ENCODE measurements at places on chromosomes 12 and 14.

- DNase-seq = no peak
Observed at GRCh38 chr14:26605602-26606001, 7.8 kb upstream of the NOVA1 start.

DNA sequence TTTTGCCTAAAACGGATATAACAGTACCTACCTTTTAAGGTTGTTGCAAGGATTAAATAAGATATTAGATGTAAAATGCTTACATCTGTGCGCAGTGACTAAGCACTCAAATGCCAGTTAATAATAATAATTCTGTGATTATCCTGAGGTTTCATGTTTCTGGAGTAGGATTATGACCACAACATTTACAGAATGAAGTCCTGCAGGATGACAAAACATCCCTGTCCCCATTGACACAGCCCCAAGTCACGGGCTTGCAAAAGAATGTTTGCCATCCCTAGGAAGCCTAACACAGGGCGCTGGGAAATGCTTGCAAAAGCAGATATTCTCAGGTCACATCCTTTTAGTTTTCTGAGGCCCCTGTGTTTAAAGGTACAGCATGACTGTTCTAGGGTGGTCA lies 20.1 kb downstream of the SUSD6 start:
- DNase-seq = no peak

DNA sequence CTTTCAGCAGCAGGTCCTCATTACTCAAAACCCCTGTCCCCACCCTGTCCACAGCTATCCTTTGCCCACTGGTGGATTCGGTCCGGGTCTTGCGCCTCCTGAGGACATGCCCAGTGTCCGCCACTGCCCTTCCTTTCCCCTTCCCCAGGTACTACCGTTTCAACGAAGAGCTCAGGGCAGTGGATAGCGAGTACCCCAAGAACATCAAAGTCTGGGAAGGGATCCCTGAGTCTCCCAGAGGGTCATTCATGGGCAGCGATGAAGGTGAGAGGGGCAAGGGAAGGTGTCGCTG lies 8.7 kb downstream of the MMP14 start:
- DNase-seq = no peak

DNA sequence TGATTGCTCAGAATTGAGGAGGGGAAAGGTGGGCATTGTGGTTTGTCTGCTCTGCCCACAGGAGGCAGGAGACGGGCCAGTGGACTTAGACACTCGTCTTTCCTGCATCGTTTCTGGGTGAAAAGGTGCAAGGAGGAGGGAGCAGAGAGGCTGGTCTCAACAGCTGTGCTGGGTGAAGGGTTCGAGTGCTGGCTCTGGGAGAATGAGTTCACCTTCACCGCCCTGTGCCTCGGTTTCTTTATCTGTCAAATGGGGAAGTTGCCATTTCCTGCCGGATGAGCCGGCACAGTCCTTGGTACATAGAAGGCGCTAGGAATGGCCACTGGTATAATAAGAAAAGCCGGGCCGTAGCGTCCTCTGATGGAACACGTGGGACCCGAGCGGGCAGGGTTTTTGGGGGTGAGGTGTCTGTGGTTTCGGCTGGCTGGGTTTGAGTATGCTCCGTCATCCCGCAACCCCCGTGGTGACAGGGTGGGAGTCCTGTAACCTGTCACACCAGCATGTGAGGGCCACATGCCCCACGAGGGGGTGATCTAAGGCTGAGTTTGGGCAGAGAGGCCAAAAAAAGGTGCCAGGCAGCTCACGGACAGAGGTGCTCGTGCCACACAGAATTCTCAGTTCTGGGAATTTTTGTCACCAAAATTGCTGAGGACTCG lies 7.3 kb downstream of the BCL7A start:
- DNase-seq = no peak

- DNase-seq = no peak
Observed at GRCh38 chr14:34372786-34373185, 89.3 kb downstream of the SPTSSA start.

DNA sequence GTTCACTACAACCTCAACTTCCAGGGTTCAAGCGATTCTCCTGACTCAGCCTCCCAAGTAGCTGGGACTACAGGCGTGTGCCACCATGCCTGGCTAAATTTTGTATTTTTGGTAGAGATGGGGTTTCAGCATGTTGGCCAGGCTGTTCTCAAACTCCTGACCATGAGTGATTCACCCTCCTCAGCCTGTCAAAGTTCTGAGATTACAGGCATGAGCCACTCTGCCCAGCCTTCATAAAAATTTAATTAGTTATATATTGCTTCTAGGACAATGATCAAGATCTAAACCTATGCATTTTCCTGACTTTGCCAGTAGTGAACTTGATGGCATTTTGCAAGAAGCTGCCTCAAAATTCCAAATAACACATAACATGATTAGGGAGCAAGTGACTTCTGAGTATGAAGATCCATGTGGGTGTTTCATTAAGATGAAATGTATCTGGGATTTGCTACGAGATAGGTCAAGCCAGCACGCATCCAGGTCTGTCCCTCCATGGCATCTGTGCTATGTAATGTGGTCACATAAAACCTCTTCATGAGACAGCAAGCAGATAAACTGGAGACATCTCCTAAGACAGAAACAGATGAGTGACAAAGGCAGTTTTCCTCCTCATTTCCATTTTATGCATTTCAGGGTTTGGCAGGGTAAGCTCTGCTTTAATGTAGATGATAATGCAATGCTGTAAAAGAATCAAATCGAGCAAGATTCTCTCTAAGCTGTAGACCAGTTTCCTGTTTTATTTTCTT lies 319.4 kb upstream of the ATP2B1 start:
- DNase-seq = peak; percentile 3

- DNase-seq = no peak
Observed at GRCh38 chr14:51472881-51473280, 178.8 kb upstream of the FRMD6 start.

DNA sequence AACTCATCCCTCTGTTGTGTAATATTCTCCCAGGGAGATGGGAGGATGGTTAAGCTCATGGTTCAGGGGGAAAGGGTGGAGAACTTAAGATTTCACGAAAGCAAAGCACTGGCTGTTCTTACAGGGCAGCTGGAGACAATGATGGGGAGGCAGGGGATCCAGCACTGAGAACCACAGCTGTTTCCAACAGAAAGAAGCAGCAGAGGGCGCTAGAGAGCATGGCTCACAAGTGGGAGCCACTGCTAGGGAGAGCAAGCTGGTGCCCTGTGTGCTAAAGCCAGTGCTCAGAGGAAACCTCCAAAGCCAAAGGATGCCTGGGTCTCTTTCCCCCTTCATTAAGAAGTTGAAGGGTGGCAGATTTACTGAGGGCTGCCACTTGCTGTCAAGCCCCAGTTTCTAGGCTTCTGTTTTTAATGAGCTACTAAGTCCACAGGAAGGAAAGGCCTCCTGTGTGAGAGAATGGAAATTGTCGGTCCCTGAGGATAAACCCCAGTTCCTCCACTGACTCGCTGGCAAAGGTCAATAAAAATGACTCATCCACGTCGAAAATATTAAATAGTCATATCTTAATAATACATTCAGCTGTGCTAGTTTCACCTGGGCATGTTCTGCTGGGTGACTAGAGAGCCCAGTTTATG lies 199.7 kb downstream of the ANO2 start:
- peak; percentile 37 for DNase-seq

DNA sequence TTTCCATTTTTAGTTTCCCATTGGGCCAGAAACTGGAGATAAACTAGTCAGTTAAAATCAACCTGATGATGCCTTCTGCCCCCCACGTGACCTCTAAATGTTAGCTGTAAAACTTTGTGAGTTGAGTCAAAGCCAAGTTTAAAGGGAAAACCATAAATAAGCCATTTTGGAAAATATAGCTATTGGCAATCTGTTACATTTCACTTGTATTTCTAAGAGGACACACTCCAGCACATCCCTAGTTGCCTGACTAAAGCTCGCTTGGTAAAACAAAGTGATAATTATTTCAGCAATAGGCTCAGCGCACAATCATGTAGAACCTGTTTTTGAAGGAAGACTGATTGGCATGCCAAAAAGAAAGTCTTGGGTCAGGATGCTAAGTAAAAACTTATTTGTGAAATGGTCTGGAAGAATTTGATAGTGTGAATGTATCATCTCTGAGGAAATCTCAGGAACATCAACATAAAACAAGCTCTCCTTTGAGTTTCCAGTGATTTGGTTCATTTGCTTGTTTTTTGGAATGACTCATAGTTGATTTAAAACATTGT lies 49.2 kb upstream of the AEBP2 start:
- DNase-seq = no peak

GRCh38 chr12:5792343-5792742 lies 152.7 kb downstream of the ANO2 start:
- DNase-seq = no peak

DNA sequence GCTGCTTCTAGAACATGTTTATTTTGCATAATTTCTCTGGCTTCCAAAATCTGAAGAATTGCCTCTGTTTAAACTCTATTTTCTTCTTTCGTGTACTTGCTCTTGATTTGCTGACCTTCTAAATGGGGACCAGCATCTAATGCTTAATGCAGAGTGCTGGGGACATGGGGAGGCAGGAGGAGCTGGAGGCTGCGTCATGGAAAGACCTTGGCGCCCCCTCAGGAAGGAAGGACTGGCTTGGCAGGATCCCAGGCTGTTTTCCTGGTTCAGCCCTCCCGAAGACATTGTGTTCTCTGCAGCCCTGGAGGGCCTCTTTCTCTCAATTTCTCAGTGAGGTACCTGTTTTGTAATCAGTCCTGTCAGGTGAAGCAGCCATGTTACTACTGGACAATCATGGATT lies 5.5 kb downstream of the PRKCH start:
- DNase-seq = no peak

DNA sequence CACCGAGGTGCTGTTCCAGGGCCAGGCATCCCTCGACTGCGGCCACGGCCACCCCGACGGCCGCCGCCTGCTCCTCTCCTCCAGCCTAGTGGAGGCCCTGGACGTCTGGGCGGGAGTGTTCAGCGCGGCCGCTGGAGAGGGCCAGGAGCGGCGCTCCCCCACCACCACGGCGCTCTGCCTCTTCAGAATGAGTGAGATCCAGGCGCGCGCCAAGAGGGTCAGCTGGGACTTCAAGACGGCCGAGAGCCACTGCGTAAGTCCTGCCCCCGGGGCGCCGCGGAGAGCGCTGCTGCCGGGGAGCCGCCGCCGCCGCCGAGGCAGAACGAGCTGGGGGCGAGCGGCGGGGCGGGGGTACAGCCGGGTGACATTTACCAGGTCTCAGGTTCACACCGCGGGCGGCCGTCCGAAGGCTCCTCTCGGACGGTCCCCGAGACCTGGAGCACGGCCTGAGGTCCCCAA lies 1.4 kb downstream of the PLXNC1 start:
- no peak for DNase-seq

DNA sequence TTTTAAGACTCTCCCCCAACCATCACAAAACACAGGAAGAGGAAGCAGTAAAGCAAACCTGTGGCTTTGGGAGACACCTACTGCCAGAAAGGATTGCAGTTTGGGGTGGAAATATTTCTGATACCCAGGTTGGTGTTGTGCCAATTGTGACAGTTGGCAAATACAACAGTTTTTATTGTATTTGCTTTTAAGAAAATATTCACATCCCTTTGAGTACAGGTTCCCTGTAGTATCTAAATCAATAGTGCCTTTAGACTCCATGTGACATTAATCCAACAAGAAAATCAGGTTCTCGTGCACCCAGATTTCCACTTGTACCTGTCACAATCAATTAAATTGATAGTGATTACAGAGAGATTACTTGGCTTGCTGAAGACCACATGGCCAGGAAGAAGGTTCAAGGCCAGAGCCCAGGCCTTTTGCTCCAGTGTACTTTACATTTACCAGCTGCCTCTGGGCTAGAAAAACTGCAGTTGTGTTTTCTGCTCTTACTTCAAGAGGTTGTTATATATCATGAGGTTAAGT lies 361.2 kb downstream of the ATP23 start:
- no peak for DNase-seq

DNA sequence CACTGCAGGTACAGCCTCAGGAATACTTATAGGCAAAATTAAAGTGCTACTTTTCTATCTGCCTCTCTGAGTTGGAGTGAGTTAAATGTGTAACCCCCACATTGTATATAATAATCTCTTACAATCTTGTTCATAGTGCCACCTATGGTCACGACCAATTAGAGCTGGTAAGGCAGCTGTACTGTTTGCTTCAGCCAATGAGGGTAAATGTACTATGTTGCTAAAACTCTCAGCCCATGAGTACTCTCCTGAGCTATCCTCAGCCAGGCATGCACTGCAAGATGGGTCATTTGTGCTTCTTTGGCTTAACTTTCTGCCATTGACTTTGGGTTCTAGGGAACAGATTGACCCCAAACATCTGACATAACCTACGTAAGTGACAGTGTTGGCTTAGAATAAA lies 15.0 kb upstream of the MDM2 start:
- DNase-seq = peak; percentile 33

- no peak for DNase-seq
Observed at GRCh38 chr14:64970776-64971477, 1.2 kb downstream of the RAB15 start.

DNA sequence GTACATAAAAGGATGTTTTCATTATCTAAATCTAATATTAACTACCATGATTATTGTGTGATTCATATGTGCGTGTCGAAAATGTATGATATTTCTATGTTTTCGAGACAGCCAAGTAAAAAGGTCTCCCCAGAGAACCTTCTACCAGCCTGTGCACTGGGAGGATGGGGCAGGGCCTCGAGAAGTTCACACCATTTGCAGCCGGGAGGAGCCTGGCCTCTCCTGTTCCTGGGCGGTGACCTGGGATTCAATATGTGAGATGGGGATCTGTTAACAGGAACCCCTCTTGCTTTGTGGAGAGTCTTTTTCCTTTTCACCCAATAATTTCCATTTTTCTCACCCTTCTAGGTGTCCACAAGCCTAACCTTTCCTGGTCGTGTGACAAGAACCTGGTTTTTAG lies 189.3 kb downstream of the IPO8 start:
- DNase-seq = no peak

DNA sequence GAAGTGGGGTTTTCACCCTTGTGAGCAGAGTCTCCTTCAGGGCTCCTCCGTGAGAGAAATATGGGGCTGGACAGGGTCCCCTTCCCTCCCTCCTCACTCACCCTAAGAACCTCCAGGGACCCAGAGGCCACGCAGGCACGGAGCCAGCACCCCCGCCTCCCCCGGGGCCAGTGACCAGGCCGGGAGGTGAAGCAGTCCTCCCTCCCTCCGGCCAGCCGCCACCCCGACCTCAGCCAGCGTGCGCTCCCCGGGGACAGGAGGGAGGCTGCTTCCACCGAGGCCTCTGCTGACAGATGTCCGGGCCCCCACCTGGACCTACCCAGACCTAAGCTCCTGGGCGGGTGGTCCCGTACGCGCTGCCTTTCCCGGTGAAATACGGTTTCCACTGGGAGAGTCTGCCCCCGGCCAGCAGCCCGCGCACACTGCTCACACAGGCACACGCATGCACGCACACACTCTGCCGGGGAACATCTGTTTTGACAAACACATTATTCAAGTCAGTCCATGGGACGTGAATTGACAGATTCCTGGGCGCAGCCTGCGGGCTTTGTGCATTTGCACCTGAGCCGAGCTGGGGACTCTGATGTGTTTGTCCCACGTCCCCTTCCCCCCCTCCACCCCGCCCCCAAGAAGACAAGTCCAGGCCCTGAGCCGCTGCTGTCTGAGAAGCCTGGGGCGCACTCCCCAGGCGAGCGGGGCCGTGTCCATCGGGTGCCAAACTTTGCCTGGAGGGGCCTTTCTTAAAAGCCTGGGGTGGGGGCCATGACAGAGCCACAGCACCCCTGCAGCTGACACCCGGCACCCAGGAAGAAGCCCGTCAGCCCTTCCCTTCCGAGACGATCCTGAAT lies 725 bp downstream of the RIMBP2 start:
- no peak for DNase-seq

Data from naive thymus-derived CD4-positive, alpha-beta T cell (primary cell).